ENCODE measurements at places on chromosomes 11 and 22.
A peak's percentile ranks its signal among the peaks of the same experiment; 100 is the strongest.

DNA sequence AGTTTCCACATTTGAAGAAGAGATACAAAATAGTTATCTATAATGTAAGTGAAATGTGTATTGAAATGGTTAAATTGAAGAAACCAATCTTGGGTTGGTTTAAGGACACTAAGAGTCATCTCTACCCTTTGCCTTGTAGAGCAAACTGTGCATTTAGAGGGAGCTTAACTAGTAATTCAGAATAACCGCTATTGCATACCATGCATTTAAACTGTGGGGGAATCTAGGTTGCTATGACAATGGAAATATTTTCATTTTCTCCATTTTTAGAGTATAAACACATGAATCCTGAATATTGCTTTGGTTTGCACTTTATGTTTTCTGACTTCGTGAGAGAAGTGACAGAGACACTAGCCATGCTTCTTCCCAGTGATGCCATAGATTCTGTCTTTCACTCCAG lies 39.7 kb downstream of the FAT3 start:
- no peak for DNase-seq

DNA sequence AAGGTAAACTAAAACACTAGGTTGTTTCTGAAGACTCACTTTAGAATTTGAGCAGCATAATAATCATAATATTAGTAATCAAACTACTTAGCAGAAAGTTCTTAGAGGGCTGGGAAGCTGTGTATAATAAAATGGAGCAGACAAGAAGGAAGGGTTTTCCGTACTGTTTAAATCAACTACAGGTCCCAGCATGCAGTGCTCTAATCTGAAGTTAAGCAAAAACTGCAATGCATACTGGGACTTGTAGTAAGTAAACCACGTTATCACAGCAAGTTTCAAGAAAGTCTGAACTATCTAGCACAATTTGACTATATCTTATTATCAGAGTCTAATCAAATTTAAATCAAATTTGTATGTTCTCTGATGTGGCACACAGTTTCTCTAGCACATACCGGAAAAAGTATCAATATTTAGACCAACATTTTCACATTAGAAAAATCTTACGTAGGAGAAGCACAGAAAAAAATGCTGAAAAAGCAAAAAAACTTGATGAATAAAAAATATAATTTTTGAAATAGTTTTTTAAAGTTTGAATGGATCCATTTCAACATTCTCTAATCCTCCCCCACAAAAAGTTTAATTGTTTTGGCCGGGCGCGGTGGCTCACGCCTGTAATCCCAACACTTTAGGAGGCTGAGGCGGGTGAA lies 8.2 kb downstream of the PHF21A start:
- no peak for DNase-seq

DNA sequence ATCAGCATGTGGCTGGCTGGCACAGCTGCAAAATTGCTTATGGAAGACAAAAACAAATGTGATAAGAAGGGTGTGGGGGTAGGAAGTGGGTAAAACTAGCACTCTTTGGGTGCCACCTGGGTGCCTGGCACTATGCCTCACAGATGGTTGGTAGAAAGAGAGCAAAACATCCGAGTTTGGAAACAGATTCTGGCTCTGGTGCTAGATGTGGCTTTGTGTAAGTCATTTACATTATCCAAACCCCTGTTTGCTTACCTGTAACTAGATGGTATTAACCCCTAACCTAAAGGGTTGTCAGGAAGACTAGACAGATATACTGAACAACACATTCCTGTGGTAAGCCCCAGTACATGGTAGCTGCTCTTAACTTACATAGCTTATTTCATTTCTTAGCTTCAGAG lies 905.6 kb downstream of the DLG2 start:
- DNase-seq, result peak; percentile 2

GRCh38 chr11:16027621-16028020 lies 328.7 kb downstream of the SOX6 start:
- DNase-seq, result no peak

DNA sequence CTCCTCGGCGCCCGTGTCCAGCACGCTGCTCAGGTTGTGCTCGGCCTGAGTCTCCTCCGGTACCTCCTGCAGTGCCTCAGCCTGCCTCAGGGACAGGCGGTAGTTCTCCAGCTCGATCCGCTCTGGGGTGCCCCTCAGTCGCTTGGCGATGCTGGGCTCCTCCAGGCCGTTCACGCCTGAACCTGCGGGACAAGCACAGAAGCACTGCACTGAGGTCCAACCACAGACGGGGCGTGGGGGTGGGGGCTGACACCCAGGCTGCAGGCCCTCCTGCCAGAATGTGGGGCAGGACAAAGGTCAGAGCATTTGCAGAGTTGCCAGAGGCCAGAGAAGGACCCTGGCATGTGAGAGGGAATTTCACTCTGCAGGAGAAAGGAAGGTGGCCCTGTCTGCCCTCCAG lies 67.6 kb upstream of the BID start:
- no peak for DNase-seq

- DNase-seq, result peak; percentile 82
Measured at GRCh38 chr11:68632802-68633201, 51.5 kb upstream of the GAL start.

DNA sequence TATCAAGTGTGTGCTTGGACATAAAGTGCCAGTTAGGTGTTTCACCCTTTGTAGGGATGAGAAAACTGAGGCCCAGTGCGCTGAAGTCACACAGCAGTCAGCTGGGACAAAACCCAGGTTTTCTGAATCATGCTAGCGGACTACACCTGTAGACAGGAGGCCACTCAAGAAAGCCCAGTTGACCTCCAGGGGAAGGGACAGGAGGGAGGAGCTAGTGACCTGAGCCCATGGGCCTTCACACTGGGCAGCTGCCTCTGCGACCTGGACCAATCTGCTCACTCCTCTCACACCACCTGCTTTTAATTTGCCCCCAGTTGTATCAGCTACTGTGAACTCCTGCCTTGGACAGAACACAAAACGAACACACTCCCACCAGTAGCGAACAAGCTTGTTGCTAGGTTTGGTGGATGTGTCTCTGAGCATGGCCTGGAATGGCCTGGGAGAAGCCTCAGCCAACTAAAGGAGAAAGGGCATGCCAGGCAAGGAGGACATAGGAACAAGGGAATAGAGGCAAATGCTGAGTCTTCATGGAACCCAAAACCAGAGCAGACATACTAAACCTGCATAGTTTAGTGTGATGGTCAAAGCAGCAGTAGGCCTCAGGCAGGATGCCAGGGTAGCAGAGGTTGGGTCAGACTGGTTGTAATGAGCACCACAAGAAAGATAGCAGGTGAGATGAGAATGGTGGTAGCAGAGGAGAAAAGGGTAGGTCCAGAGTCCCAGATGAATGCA lies 7.2 kb downstream of the LMO1 start:
- no peak for DNase-seq

GRCh38 chr22:22394591-22394990 lies 114.0 kb downstream of the ZNF280B start:
- peak; percentile 48 for DNase-seq

DNA sequence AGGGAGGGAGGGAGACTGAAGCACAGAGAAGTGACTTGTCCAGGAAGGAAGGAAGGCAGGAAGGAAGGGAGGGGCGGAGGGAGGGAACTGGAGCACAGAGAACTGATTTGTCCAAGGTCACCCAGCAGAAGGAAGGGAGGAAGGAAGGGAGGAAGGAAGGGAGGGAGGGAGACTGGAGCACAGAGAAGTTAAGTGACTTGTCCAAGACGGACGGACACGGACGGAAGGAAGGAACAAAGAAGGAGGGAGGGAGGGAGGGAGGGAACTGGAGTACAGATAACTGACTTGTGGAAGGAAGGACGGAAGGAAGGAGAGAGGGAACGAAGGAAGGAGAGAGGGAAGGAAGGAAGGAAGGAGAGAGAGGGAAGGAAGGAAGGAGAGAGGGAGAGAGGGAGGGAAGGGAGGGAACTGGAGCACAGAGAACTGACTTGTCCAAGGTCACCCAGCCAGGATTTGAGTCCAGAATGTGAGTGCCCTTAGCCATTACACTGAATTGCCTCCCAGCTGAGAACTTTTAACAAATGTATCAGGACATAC lies 1.5 kb downstream of the SLC35F2 start:
- DNase-seq, result peak; percentile 19

GRCh38 chr11:102320188-102320587 lies 2.9 kb downstream of the BIRC3 start:
- DNase-seq, result no peak

DNA sequence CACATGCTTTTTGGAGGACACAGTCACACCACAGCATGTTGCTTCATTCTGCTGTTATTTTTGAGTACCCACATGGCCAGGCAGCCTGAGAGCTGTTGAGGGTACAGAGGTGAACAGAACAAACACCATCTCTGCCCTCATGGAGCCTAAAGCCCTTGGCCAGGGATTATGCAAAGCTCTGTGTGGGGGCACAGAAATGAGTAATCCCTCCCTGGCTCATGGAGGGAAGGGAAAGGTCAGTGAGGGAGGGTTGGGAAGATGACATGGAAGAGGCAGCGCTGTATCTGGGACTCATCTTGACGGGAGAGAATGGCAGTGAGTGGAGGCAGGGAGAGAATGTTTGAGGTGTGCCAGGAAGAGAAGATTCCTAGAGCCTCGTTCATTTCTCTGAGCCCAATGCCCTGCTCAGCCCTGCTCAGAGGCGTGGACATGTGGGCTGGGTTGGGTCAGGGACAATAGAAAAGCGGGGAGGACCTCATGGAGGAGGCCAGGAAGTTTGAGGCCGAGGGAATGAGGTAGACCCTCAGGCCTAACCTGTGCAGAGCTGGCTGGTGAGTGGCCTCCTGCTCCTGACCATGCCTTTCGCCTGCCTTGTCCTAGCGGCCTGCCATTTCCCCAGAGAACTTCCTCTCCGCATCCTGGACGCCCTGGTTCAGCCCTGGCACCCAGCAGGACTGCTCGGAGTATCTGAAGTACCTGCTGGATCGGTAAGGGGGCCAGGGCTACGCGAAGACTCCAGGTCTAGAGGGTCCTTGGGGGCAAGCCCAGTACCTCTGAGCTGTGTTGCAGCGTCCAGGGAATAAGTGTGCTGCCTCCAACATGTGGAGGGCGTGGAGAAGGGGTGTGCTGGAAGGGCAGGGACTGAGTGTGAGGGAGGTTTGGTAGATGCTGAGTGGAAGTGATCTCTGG lies 19.8 kb downstream of the USP35 start:
- no peak for DNase-seq

DNA sequence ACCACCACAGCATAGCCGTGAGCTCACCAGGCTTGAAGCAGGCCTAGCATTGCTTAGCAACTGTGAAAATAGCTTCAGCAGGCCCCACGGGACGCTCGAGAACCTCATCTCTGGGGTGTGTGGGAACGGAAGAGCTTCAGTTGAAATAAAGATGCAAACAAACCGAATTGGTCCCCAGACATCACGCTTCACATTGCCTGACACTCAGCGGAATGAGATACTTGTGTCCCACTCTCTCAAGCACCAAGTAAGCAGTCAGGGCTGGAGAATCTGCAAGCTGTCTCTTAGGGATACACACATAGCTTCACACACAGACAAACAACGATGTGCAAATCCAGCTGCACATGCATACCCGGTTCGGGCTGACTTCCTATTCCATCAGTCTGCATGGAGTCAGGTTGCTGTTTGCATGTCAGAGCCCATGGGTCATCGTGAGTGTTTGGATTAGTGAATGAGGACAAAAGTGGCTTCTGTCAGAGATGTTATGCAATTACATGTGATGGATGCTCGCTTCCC lies 205.7 kb downstream of the SNX19 start:
- no peak for DNase-seq

- no peak for DNase-seq
Measured at GRCh38 chr22:38087855-38088254, 3.9 kb upstream of the SLC16A8 start.

DNA sequence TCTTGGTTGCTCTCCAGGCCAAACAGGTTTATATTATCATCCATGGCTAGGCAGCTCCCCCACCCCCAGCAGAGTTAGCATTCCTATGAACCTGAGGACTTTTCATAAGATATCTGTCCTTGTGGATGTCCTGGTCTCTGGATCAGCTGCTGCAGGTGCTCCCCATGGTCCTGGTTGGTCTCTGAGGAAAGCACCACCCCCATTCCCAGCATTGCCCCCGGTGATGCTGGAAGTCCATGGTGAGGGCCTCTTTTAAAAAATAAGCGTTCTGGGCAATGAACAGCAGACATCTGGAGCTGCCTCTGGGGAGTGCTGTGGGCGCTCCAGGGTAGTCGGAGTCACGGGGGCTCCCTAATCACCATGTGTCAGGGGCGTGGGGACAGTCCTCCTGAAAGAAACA lies 26.6 kb downstream of the DKK3 start:
- no peak for DNase-seq

DNA sequence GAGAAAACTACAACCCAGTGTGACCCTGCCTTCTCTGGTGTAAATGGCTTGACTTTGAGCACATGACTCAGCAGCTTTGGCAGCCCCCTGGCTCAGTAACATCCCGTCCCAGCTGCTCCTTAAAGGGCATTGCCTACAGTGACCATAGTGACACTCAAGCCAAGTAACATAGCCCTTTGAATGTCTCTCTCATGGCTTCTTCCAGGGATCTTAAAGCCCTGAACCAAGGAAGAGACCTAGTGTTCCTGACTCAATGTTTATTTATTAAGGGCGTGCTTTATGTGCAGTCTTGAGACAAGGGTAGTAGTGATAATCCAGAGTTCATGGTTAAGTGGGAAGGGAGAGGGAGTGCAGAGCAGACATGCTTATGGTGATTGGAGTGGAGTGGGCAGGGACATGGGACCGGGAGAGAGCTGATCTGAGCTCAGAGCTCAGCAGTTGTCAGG lies 125.7 kb downstream of the PARVA start:
- DNase-seq, result no peak

DNA sequence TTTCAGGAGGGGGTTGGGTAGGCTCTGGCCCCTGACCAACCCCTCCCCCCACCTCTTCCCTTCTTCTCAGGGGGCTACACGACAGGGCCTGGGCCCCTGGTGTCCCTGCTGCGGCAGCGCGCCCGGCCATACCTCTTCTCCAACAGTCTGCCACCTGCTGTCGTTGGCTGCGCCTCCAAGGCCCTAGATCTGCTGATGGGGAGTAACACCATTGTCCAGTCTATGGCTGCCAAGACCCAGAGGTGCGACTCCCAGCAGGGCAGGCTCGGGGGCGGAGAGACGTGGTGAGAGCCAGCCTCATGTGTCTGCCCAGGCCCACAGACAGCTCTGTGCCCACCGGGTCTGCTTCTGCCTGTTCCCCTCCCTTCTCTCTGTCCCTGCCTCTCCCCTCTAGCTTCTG lies 7.6 kb upstream of the GALR3 start:
- no peak for DNase-seq

DNA sequence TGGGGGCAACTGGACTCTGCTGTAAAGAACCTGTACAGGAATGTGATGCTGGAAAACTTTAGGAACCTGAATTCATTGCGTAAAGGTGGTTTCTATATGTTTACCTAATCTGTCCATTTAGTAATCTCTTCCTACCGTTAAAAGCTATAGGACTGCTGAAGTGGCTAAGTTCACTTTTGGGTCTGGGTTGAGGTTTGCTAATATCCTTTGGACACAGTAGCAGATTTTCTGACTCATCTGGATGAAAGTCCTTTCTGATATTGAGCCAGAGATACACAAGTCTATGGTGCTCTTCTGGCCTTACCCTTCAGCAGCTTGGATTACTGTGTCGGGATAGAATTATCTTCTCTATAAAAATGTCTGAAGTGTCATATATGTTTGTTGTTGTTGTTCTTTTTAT lies 16.9 kb downstream of the ZNF215 start:
- DNase-seq, result no peak

Measured in stomach (tissue), 19 donors.